Stimulated activated CD8-positive, alpha-beta memory T cell treated with anti-CD3 and anti-CD28 coated beads, Interleukin-12 subunit alpha, Interleukin-12 subunit beta, amount 100 ng/mL, for 4 hours (primary cell): ENCODE measurements at places on chromosomes 1 and 21.

- peak; percentile 42 for DNase-seq
These were observed 36.9 kb downstream of the UMODL1 start for GRCh38 chr21:42107881-42108553.

- DNase-seq, result no peak
These were observed 25.3 kb downstream of the SMYD2 start for GRCh38 chr1:214306269-214306668.

GRCh38 chr21:45225741-45226327 is 61.9 kb downstream of the POFUT2 start:
- no peak for DNase-seq

- no peak for DNase-seq
These were observed 430.5 kb downstream of the MRPL39 start for GRCh38 chr21:25176637-25177412.
